NCI-H1436 (cell line): ENCODE measurements at places on chromosomes 1 and 21.
A peak's percentile ranks its signal among the peaks of the same experiment; 100 is the strongest.

DNA sequence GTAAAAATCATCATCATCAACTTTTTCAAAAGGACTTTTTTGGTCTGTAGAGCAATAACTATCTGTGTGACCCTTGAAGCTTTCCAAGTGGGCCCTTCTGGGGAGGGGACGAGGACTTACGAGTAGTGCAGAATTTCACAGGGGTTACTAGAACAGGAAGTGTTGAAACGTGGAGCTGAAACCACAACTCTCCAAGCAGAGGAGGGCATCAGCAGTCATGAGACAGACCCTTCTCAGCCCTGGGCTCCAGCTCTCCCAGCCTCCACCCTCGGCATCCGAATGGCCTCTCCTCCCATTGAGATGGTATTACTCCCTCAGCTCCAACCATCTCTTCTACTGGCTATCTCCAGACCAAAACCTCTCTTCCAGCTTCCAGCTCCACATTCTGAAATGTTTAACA, 3.6 kb downstream of the FAM89A start:
- no peak for DNase-seq

GRCh38 chr1:201267481-201268229, 15.7 kb upstream of the PKP1 start:
- no peak for DNase-seq

DNA sequence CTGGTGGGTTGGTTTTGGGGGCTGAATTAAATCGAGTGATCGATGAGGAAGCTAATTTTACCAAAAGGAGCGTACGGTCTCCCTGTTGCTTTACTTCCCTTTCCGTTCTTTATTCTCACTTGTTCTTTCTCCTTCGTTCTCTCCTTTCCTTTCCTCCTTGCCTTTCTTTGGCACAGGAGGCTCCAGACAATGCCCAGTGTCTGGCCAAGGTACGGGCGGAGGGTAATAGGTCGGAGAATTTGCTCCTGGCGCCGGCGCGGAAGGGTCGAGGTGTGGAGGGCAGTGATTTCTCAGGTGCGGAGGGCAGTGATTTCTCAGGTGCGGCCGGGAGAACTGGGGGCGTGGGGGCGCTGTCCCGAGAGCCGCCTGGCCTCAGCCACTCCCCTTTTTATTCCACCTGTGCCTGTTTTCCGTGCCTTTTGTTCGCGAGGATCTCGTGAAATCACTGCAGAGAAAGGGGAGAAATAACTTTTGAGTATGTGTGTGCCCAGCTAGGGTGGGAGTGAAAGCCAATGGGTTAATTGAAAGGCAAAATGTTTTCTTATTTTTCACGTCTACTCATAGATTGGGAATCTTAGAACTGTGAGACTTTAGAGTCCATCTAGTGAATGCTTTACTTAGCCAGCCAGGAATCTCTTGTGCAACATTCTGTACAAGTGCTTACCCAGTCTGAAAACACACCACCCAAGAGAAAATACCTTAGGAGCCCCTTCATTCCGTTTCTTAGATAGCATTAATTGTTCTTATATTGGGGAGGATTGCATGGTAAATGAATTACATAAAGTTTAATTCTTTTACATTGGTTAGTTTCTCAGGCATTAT, 1.3 kb downstream of the FNBP1L start:
- DNase-seq, result peak; percentile 10

DNA sequence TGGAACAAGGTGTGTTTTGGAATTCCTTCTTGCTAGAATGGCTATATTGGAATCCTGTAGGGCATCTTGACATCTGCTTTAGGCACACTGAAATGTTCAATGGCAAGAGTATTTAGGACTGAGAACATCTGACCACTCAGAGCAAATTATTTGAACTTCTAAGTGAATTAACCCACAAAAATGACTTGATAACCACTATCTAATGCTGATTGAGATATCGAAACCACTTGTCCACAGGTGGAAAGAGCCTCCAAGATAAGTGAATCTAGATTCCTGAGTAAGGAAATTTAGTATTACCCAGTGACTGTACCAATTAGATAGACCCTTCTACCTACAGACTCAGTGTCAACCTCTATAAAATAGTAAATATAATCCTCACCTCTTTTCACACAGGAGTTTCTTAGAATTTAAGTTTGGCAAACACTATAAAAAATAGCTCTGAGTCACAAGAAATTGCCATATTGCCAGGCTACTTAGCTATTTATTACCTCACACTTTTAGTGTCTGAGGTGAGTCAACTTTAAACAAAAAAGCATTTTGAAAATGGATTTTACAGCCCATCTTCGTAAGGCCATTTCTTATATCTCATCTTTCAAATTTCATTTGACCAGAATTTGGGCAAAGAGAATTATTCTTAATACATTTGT, 421.8 kb downstream of the PTBP2 start:
- DNase-seq, result no peak

- no peak for DNase-seq
Observed at GRCh38 chr21:44710294-44710665, 1.1 kb downstream of the TSPEAR start.

DNA sequence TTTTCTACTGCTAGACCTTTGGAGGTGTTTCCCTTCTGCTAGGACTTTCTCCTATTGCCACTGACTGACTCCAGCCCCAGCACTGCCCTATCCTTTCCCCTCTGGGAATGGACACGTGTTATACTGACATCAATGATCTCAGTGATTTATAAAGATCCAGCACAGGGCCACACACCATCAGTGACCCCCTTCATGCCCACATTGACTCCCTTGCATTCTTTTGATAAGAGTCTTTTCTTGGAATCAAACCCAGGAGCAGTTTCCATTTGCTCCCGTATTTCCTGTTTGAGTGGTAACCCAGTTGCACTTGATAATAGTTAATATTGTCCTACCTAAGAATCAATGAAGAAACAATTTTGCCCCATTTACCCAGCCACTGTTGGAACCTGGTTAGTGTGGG, 501.0 kb upstream of the USP24 start:
- no peak for DNase-seq

DNA sequence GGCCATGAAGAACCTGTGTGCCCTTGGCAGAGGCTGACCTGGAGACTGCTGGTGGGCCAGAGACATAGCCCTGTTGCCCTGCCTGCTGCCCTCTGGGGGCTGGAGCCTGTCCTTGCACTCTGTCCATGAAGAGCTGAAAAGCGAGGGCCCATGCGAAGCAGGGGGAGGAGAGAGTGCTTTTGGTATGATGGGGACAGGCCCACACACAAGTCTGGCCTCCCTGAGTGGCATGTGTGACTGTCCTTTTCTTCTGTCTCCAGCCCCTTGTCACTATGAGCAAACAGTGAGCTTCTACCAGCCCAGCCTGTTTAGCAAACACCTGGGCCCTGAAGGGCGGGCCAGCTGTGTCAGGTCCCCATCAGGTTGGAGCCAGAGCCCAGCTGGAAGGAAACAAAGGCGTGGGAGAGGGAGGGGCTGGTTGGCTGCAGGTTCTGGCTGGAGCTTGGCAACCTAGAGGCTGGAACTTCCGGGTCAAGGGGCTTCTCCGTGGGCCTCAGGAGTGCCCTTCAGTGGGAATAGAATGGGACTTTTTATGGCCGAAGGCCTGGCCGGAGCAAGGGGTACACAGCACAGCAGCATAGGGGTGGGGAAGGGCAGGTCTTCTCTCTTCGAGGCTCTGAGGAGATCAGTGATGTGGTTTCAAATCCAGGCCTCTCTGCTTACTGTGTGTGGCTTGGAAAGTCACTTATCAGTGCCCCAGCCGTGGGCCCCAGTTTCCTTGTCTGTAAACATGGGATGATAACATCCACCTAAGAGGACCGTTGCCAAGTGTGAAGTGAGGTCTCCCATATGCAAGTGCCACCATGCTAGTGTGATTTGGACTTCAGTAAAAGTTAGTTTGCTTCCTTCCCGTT, 14.3 kb downstream of the QSOX1 start:
- peak; percentile 35 for DNase-seq

DNA sequence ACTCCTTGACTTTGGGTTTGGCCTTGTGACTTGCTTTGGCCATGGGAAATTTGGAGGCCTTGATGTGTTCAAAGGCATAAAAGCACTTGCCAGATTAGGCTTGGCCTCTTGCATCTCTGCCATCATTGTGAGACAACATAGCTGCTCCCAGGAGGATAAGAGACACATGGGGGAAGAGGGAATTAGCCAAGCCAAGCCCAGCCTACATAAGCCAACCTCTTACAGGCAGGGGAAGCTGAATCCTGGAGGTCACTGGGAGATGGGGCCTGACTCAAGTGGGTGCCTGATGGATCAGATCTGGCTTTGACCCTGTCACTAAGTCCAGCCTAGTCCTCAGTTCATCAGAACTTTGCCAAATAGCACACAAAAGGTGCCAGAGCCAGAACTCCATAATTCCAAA, 37.6 kb upstream of the HMGB4 start:
- DNase-seq, result no peak

- DNase-seq, result no peak
Observed at GRCh38 chr21:26443291-26443690, 129.8 kb downstream of the CYYR1 start.

DNA sequence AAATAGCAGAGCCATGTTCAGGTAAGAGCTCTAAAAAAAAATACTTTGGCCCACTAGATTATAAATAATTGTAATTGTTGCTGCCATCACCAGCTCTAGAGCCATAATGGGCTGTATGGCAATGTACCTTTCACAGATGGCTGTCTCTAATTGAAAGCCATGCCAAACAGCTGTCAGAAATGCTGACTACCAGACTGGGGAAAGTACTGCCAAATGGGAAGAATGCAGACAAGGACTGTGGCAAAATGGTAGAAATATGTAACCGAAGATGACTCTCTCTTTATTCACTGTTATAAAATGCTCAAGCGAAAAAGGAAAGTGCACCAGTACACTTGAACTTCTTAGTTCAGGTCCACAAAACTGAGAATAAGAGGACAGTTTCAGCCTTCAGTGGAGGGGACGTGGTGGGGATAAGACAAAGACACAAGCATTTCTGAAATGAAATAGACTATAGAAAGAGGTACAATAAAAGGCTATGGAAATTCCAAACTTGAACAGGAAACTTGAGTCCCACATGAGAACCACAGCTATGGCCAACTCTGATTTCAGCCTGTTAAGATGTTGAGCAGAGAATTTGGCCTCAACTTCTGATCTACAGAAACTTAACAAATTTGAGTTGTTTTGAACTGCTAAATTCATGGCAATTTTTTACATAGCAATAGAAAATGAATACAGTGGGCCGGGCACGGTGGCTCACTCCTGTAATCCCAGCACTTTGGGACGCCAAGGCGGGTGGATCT, 46.5 kb upstream of the LPGAT1 start:
- DNase-seq, result no peak

DNA sequence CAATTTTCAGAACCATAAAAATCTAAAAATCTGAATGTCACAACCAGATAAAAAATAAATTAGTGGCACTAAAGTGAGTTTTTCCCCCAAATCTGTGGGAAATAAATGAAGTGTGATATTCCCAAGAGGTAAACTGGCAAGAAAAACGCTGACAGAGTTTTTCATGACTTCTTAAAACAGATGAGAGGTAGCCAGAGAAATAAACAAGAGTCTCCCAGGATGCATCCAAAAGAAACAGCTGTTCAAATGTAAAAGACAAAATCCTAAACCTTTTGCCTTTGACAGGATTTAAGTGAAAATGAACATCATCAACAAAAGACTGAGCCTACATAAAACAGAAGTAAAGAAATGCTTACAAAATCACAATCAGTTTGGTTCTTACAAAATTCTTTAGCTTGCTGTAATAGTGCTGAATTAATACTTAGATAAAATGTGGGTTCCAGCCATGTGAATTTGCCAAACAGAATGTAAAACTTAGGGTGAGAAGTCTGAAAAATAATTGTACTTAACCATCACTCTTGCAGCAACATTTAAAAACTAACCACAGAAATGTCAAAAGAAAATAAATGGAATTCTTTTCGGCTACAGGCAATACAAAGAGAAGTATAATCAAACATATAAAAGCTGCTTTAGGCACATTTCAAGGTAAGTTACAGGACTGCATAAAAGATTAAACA, 133.6 kb downstream of the EIF4G3 start:
- DNase-seq, result no peak

DNA sequence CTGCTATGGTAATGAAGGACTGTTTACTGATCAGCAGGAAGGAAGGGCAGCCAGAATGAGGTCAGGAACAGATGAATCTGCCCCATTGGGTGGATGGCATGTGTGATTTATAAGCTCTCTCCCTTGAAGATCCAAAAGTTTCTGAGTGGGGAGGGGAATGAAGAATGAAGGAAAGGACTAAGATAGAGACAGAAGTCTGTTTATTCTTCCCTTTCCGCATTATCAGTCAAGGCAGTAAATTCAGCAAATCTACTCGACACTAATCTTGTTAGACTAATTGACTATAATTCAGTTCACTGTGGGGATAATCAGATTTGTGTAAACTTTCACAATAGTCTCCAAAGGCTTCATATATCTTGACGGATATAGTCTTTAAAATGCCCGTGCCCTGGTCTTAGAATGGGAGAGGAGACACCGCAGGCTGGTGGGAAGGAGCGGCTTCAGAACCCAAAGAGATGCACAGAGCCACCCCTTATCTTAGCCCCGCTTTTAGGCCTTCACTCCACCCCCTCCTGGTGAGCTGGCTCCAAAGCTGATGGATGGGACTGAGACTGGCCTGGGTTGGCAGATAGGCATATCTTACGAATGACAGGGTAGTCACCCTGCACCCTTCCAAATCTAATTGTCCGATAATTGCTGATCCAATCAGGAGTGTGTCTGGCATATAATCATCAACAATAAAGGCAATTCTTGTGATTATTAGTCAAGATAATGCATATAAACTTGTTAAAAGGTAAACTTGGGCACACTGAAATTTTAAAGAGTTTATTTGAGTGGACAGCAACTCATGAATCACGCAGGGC, 76.0 kb upstream of the PPM1J start:
- DNase-seq, result no peak

- DNase-seq, result no peak
Observed at GRCh38 chr1:81221564-81221963, 579.2 kb upstream of the ADGRL2 start.

- DNase-seq, result no peak
Observed at GRCh38 chr21:31892686-31893085, 19.9 kb downstream of the HUNK start.

GRCh38 chr1:16012590-16013219, 5.1 kb downstream of the HSPB7 start:
- DNase-seq, result no peak

- DNase-seq, result no peak
Observed at GRCh38 chr1:196323869-196324268, 284.4 kb downstream of the KCNT2 start.

DNA sequence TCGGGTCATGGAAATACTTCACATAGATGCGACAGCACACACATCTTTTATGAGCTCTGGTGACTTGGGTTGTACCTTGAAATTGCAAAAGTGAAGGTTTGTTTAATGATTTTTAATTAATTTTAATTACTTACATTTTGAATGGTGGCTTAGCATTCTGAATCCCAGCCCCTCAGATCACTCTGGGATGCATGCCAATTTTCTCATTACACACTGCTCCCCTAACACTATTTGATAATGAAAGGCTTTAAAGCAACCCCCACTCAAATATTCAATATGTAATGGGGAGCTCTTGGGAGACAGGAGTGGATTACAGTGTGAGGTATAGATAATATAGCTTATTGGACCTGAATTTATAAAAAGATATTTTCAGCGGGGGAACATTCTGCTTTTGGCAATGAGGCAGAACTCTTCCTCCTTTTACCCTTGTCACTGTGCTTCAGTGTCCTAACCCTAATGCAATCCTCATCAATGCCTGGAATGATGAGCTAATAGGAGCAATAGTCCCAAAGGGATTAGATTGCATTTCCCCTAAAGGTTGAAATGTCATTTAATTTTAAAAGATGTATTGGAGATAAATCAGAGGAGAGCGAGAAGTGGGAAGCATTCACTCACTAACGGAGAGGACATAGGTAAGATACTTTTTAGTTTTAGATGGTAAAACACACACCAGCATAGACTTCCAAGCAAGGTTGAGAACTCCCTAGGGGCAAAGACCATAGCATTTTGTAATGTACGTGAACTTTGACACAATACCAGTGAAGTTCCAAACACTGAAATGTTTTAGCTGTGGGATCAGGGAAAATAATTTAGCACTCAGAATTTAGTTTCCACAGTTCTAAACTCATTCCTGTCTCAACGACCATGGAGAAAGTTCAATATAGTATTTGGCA, 384.1 kb upstream of the PLXNA2 start:
- DNase-seq, result peak; percentile 69
